RWPE2 (cell line): ENCODE measurements at places on chromosomes 2 and 18.
A peak's percentile ranks its signal among the peaks of the same experiment; 100 is the strongest.

- peak; percentile 41 for DNase-seq
Observed at GRCh38 chr18:69401226-69401971, 711 bp downstream of the DOK6 start.

DNA sequence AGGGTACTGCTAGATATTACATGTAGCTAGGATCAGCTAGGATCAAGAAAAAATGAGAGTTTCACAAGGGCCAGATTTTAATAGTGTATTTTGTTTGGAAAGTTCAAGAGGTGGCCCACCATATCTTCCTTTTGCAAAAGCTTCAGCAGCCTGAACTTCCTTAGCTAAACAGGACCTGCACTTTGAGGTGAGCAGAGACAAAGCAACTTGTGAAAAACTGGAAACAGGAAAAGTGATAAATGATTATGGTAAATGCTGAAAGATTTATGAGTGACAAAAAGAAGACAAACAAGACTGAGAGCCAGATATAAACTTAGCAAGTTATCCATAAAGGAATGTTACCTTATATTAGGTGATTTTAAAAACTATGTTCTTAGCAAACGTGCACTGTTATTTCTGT, 123.6 kb downstream of the ZNF521 start:
- no peak for DNase-seq

GRCh38 chr2:233479616-233480489, 86.7 kb downstream of the USP40 start:
- no peak for DNase-seq

DNA sequence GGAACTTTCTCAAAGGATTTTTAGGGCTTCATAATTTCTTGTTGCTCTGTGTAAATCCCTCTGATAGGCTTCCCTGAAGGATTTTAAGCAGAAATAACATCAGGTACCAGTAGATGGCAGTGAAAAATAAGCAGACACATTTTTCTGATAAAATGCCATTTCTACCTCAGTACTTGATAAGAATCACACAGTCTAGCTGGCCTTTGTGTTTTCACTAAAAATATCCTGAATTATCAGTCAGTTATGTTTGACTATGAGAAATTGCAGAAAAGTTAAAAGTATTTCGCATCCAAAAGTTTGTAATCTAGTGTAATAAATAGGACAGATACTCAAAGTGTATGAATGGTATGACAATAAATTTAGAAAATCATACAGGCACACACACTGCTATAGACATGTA, 68.7 kb downstream of the DNAJC10 start:
- no peak for DNase-seq

GRCh38 chr18:57909620-57910019, 106.5 kb upstream of the ATP8B1 start:
- DNase-seq: no peak

DNA sequence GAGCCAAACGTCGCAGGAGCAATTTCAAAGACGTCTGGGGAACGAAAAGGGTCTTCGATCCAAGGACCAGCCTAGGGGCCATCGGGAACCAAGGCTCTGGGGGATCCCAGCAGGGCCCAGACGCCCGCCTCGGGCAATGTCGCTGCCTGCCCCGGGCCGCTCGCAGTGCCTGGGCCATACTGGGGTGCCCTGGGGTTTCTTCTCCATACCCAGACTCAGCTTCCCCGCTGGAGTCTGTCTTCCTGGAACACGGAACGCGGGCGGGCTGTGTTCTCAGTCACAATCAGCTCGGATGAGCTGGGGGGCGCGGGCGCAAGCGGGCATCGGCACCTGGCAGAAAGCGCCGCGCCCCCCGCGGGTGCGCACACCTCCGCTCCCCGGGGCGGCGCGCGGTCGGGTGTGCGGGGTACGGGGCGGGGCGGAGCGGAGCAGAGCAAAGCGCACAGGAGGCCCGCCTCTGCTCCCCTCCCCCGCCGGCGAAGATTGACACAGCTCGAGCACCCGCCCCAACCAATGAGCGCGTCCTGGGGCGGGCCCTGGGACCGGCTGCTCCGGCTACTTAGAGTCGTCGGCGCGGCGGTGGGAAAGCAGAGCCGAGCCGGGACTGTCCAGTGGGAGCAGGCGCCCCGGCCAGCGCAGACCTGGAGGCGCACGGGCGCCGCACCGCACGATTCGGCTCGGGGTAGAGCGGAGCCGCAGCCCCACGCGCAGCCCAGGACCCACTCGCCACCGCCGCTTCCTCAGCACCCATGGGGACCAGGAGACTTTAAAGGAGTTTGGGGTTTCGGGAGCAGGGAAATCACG, at the start of gene LRATD1:
LRATD1 (plus strand) TSS at position 585 of the 804 bp plus-strand sequence. CDS start 1,263 bp downstream, outside the sequence.
- DNase-seq: peak; percentile 92

- no peak for DNase-seq
Observed at GRCh38 chr2:96336104-96336775, 674 bp downstream of the NCAPH start.

DNA sequence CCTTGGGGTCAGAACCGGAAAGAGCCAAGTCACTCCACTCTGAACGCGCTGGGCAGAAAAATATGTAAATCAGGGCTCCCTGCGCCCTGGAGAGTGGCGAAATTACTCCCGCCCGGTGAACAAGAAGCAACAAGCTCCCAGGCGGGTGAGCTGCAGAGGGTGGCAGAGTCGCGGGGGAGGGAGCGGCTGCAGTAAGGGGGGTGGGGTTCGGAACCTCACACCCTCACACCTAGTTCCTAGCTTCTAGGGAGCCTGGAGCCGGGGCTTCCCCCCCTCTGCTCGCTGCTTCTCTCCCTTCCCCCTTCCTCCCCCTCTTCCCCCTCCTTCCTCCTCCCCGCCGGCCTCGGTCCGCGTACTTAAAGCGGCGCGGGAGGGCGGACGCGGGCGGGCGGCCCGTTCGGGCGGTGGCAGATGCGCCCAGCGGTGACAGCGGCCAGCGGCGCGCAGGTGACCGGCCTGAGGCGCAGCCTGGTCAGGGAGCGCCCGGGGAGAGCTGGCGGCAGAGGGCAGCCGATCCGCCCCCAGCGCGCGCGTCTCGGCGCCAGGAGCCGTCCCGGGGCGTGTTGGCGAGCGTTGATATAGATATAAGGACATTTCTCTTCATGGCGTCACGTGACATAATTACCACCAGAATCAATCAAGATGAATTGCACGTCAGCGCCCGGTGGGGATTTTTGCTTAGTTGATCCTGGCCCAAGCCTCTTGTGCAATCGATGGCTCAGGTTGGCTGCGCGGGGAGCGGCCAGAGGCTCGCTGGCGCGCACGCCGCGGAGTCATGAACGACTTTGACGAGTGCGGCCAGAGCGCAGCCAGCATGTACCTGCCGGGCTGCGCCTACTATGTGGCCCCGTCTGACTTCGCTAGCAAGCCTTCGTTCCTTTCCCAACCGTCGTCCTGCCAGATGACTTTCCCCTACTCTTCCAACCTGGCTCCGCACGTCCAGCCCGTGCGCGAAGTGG, at the start of gene HOXD11:
HOXD11 (plus strand) TSS at position 700 of the 959 bp plus-strand sequence; CDS start at position 776, 76 bp downstream.
- peak; percentile 94 for DNase-seq

- DNase-seq: no peak
Observed at GRCh38 chr18:59918997-59919396, 19.2 kb downstream of the PMAIP1 start.

DNA sequence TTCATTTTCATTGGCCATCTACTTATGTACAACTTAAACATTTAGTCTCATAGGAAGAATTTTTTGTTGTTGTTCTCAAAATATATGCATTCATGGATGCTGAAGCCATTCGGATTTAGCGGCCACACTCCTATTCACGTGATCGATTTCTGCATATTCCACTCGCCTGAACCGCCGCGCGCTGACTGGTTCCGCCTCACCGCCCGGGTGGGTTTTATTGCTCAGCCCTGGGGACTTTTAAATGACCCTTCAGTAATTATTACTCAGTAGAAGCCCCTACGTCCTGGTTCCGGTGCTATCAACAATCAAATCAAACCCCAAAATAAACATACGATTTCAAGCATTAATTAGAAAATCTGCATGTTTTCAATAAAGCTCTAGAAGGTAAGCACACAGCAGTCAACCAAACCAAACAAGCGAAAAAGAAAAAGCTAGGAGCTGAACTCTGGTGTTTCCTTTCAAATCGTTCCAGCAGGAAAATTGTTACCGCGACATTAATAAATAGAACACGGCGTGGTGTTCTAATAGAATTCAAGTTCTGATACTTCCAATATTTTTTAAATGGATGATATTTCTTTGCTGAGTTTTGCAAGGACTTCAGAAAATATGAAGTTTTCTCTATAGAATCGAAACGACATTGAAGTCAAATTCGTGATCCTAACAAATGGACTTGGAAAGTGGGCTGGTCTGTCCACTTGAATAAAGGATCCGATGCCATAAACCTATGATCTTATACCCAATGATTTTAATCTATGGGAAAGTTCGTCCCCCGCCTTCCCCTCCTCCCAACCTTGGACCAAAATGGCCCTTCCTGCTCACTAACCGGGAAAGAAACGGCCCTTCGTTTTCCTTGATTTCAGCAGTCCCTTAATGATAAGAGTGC, 9.3 kb downstream of the PAX3 start:
- DNase-seq: no peak

- DNase-seq: no peak
Observed at GRCh38 chr2:168326572-168326971, 79.2 kb upstream of the STK39 start.

GRCh38 chr2:220078439-220078838, 451.0 kb downstream of the SLC4A3 start:
- DNase-seq: no peak

DNA sequence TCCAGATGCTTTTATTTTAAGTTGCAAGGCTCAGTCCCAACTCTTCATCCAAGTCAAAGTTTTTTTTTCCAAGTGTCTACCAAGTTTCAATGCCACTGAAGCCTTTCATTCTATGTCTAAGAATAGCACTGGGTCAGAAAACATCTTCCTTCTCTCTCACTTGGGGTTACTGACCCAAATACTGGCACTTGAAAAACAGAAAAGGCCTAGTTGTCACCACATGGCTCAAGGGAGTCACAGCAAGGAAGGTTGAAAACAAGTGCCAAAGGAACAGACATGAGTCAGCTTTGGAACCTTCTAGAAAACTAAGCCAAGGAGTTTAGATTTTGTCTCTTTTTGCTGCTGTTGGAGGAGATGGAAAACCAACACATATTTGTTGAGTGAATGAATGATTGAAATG, 146.5 kb downstream of the COPS8 start:
- DNase-seq: no peak

DNA sequence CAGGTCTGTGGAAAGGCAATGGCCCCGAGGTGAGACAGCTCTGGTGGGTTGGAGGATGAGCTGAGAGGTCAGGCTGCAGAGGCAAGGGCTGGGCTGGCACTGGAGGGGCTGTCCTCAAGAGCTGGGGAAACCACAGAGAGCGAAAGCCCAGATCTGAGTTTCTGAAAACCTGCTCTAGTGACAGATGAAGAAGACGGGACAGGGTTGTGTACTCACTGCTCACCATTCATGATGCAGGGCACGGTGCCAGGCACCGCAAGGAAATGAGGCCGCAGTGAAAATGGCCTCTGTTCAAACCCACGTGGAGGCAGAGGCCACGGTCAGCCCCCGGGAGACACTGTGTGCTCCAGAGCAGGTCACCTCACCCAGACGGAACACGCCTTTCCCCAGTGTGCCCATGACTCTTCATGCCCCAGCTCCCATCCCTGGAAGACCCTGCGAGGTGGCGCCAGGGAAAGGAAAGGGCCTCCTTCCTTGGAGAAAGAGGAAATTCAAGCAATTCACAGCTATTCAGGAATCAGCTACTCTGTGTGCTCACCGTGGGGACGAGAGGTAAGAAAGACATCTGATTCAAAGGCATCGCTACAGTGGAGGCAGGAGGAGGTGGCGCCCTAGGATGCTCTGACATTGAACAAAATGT, 24.3 kb upstream of the ID2 start:
- no peak for DNase-seq

DNA sequence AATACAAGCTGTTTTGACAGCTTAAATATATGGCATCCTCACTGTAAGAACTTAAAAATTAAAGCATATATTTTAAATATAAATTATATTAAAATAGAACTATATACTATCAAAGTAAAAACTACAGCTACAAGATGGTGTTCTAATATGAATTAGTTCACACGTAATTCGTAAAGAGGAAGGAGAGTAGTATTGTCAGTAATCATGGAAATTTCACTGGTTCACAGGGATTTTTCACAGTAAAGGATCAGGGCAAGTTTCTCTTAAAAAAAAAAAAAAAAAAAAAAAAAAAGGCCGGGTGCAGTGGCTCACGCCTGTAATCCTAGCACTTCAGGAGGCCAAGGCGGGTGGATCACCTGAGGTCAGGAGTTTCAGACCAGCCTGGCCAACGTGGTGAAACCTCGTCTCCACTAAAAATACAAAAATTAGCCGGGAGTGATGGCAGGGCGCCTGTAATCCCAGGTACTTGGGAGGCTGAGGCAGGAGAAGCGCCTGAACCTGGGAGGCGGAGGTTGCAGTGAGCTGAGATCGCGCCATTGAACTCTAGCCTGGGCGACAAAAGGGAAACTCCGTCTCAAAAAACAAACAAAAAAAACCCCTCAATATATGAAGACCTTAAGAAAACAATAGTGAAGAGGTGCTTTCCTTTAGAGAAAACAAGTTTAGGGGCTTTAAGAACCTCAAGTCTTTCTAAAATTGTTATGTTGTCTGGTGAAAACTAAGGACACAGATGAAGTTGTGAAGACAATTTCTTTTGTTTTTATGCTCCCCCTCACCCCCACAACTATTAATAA, 32.5 kb downstream of the PNO1 start:
- no peak for DNase-seq

- DNase-seq: no peak
Observed at GRCh38 chr18:79650959-79651358, 28.6 kb upstream of the CTDP1 start.

- no peak for DNase-seq
Observed at GRCh38 chr2:154814856-154815255, 116.4 kb downstream of the KCNJ3 start.

- DNase-seq: no peak
Observed at GRCh38 chr2:181305301-181306123, 151.7 kb upstream of the ITGA4 start.

- no peak for DNase-seq
Observed at GRCh38 chr2:61354543-61355197, 116.2 kb downstream of the USP34 start.

GRCh38 chr2:105553538-105554196, 154.8 kb upstream of the FHL2 start:
- DNase-seq: no peak

DNA sequence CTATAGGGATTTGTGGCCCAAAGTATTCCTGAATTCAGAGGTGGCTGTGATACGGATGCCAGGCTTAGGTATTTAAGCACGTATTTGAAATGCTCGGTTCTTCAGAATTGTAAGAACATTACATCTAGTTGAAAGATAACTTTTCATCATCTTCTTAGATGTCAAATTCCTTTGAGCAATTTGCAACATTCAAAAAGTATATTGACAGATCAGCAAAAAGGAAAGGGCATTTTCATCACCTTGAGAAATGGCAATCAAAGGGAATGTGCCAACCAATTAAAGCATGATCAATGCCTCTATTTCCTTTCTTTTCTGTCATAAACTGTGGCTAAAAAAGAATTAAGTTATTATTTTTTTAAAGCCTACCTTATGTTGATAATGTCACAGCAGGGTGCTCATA, 66.3 kb upstream of the LRRTM4 start:
- DNase-seq: no peak

GRCh38 chr2:134845719-134846118, 7.3 kb downstream of the ACMSD start:
- DNase-seq: no peak
